Stimulated activated CD4-positive, alpha-beta T cell treated with anti-CD3 and anti-CD28 coated beads, Interleukin-15, amount 100 ng/mL, for 48 hours (primary cell): ENCODE measurements at places on chromosomes 1 and 21.

DNA sequence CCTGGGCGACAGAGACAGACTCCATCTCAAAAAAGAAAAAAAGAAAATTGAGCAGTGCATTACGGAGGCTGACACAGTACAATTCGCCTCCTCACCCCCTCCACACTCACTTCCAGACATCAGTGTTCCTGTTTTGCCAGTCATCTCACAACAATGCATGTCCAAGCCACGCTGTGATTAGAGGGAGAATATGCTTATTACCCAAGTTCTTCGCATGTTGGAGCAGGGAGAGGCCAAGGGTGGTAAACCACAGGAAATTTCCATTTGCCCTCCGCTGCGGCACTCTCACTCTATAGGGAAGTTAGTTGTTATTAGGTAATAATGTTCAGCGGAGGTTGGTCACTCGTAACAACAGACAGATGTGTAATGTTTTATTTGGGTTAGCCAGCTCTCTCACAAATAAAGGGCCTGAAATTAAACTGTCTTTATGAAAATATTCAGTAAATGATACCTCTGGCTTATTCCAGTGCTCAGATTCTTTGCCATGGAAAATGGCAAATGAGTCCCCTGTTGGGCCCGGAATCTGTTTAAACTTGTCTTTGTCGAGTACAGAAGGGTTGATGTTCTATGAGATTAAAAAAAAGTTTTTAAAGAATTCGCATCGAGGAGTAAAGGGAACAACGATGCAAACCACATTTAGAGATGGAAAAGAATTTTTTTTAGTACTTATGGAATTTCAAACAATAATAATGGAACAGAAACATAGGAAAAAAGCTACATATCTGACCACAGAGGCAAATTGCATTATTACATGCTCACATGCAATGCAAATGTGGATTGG is 33.1 kb downstream of the KCNJ15 start:
- no peak for DNase-seq

DNA sequence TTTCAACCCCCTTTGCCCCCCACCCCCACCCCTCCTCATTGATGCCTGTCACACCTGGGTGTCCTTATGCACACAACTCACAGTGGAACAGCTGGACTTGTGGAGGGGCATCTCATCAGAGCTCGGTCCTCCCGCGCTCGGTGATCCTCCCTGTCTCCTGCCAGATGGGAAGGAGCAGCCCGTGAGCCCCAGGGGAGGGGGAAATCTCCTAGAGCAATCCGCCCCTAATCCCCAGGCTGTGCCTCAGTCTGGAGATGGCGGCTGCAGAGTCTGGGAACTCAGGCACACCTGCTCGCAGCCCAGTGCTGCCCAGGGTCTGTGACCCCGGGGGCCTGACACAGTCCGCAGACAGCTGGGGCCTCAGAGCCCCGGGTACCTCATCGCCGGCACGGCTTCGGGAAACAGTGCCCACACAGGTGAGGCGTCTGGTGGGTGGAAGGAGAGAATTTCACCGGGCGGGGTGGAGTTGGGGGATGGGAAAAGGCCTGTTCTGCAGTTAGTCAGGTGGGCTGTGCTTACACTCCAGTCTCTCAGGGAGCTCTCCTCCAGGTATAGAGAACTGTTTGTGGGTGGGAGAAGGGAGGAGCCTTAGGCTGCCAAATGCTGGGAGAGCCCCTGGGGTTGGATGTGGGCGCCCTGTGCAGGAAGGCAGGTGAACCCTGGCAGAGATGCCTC is 29.3 kb downstream of the TMCC2 start:
- DNase-seq: no peak

GRCh38 chr1:224641030-224641429 is 24.9 kb downstream of the CNIH3 start:
- DNase-seq: no peak

- no peak for DNase-seq
Observed at GRCh38 chr1:37616330-37616729, 18.4 kb downstream of the RSPO1 start.

DNA sequence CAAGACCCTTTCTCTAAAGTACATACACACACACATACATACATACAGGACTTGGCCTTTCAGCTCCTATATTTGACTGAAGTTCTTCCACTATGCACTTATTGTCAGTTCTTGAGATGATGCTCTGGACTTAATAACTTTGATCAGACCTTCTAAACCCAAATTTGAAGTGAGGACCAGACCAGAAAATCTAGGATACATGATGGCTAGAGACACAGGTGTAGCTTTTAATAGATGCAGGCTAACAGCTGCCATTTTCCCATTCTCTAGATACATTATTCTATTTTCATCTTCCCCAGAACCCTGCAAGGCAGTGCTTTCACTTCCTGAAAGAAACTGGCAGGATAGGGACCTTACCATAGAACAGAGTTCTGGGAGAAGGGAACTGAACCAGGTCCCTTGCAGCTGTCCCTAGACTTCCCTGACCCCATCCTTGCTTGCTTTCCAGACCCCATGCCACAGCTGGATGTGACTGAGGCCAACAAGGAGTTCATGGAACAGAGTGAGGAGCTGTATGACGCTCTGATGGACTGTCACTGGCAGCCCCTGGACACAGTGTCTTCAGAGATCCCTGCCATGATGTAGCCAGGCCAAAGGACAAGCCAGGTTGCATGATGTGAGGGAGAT is 14.9 kb upstream of the RAB42 start:
- no peak for DNase-seq

GRCh38 chr1:99943223-99943794 is 26.5 kb upstream of the SLC35A3 start:
- no peak for DNase-seq

GRCh38 chr1:88061492-88062177 is 622.4 kb upstream of the PKN2 start:
- DNase-seq: no peak

GRCh38 chr1:12434174-12434573 is 183.8 kb downstream of the DHRS3 start:
- peak; percentile 54 for DNase-seq

GRCh38 chr1:165036403-165036802 is 320.1 kb downstream of the LMX1A start:
- no peak for DNase-seq

- DNase-seq: no peak
Observed at GRCh38 chr1:157831968-157832626, 9.5 kb downstream of the CD5L start.

DNA sequence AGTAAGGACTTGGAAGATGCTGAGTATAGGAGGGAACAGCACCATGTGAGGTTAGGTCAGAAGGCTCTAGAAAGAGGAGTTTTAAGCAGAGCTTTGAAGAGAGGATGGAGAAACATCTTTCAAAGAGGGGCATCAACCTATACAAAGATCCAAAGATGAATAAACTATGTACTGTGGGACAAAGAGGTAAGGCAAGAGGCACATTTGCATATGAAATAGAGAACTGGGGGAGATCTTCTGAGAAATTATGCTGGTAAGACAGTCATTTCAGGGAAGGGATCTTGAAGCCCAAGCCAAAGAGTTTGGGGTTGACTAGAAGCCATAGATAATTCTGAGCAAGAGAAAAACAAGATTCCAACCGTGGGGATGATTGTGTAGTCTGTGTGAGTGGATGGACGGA is 70.0 kb downstream of the LGR6 start:
- DNase-seq: no peak

- no peak for DNase-seq
Observed at GRCh38 chr1:167681451-167682098, 40.2 kb upstream of the MPZL1 start.

DNA sequence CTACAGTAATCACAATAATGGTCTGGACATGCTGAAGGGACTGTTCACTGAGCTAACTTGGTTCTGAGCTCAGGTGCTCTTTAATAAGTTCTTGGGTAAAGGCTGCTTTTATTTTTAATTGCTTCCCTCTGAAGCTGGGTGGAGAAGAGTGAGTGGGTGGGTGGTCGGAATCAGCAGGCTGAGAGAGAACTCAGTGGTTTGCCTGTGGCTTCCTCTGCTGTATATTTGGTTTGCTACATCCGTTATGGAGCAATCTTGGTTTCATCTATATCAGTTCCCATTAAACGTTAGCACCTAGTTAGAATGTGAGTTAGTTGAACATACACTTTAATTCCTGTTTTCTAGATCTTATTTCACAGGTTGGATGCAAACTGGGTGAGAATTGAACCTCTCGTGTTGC is 23.3 kb downstream of the CNIH4 start:
- no peak for DNase-seq

DNA sequence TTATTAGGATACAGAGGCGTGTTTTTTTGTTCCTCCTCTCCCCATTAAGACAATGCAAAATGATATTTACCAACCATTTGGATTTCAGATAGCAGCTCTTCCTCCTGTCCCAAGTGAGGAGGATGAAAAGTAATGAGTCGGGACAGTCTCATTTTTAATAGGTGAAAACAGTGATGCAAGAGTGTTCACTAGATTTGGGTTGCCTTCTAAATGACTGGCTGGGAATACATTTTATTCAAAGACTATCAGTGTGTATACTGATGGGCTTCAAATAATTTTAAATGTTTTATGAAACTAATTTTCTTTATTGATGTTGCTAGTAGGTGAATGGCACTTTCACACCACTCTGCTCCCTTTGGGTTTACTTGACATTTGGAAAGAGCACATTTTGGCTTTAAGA is 2.1 kb downstream of the RCOR3 start:
- no peak for DNase-seq

- DNase-seq: no peak
Observed at GRCh38 chr1:160267284-160267991, 5.1 kb upstream of the DCAF8 start.

DNA sequence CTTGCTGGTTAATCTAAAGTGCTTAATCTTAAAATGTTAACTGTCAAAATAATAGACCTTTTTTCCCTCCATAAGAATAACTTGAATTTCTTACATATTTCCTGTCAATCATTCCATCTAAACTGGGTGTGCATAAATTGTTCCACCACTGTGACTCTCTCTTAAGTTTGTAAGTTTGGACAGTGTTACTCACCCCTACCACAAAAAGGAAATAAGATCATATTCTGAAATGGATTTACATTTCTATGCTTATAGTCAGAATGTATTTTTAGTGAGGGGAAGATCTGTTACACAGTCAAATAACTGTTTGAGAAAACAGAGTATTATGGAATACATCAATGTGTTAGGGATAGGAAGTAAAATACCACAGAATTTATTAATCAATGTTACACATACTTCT is 109.6 kb upstream of the DPYD start:
- no peak for DNase-seq

GRCh38 chr21:37028570-37028969 is 22.1 kb downstream of the RIPPLY3 start:
- DNase-seq: no peak

- no peak for DNase-seq
Observed at GRCh38 chr1:33072707-33073106, 8.2 kb upstream of the AZIN2 start.

DNA sequence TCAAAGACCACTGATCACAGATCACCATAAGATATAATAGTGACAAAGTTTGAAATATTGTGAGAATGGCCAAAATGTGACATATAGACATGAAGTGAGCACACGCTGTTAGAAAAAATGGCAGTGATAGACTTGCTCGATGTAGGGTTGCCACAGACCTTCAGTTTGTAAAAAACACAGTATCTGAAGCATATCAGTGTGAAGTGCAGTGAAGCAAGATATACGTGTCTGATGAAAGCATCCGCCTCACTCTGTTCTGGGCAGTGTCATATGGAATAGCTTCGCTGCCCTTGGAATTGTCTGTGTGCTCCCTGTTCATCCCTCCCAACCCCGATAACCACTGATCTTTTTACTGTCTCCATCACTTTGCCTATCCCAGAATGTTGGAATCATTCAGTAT is 50.7 kb downstream of the GALNT2 start:
- DNase-seq: no peak
